ENCODE measurements at places on chromosomes 1 and 21.

GRCh38 chr1:170729225-170730002 is 65.5 kb downstream of the PRRX1 start:
- DNase-seq: no peak

DNA sequence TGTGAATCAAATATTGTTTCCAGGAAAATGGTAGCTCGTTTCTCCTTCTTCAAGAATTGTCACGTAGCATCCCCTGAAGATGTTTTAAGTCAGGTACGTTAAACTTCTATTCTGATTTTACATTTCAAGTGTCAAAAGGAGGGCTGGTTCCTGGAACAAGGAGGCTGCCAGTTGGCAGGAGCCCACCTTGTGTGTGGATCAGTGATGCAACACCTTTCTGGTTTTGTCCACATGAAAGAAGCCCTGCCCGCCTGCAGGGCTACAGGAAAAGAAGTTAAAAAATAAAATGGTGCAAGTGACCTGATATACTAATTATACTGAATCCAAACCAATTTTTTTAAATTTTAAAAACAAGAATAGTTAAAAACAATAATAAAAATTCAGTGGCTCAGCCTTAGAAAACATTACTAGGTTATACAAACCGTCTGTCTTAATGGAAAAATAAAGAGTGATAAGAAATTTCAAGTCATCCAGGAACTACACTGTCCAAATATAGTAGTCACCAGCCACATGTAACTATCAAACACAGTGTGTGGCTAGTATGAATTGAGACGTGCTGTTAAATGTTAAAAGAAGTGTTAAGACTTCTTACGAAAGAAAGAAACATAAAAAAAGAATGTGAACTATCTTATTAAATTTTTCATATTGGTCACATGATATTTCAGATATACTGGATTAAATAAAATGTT is 123.1 kb downstream of the APP start:
- no peak for DNase-seq

DNA sequence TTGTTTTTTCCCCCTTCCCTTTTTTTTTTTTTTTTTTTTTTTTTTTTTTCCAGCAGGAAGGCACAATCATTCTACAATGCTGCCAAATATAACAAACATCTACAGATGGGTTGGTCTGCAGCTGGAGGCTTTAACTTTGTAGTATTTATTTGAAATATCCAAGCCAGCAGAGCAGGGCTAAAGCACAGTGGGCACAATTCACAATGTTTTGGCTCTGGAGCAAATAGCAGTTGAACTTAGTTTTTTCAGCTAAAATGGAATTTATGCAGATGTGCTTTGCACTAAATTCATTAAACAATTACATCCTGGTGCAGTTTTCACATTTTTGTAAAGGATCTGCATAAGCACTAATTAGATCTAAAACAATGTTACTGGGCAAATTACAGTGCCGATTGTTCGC is 39.8 kb upstream of the ZBTB18 start:
- no peak for DNase-seq

DNA sequence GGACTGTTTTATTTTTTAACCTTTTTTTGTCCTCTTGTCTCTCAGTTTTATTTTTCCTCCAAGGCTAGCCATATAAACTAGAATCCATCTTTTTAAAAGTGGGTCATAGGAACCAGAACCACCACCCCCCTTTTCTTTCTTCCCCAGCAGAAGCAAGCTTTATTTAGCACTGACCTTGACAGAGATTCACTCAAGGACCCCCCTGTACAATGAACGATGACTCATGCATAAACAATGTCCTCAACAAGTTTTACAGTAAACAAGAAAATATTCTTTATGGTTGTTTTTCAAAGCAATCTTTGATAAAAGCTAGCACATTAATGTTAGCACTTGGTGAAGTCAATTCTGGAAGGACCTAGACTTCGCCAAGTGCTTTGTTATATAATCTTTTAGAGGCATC is 14.1 kb downstream of the PKN2 start:
- DNase-seq: no peak

DNA sequence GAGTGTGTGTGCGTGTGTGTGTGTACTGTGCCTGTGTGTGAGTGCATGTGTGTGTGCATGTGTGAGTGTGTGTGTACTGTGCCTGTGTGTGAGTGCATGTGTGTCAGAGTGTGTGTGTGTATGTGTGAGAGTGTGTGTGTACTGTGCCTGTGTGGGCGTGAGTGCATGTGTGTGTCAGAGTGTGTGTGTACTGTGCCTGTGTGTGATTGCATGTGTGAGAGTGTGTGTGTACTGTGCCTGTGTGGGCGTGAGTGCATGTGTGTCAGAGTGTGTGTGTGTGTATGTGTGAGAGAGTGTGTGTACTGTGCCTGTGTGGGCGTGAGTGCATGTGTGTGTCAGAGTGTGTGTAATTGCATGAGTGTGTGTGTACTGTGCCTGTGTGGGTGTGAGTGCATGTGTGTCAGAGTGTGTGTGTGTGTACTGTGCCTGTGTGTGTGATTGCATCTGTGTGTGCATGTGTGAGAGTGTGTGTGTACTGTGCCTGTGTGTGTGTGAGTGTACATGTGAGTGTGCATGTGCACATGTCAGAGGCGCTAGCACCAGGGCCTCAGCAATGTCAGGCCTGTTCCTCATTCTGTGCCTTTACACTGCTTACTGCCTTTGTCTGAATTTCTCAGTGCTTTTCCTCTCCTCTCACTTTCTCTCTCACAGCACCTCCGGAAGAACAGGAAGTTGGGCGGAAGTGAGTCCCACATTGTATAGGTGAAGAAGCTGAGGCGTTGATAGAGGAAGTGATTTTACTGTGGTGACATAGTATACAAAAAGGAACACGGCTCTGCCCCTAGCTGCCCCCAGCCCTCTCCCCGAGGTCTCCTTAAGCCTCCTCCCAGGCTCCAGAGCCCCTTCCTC is 4.9 kb downstream of the SLC5A9 start:
- no peak for DNase-seq
